ENCODE measurements at places on chromosomes 12 and 14.

GRCh38 chr12:135138-135537, 68.6 kb downstream of the IQSEC3 start:
- no peak for DNase-seq

GRCh38 chr14:98698341-98698740, 573.7 kb downstream of the BCL11B start:
- DNase-seq: no peak

GRCh38 chr12:47349137-47350061, 269.6 kb upstream of the AMIGO2 start:
- DNase-seq: no peak

- DNase-seq: no peak
Measured at GRCh38 chr12:88063375-88063774, 34.2 kb upstream of the C12orf50 start.

- DNase-seq: no peak
Measured at GRCh38 chr12:61037792-61038191, 1222.4 kb upstream of the USP15 start.

GRCh38 chr12:109820816-109821381, 12.3 kb downstream of the TRPV4 start:
- no peak for DNase-seq

GRCh38 chr12:25781232-25781631, 177.2 kb upstream of the RASSF8 start:
- no peak for DNase-seq

GRCh38 chr12:24020397-24021163, 71.1 kb upstream of the SOX5 start:
- no peak for DNase-seq

GRCh38 chr12:2547273-2548044, 247.3 kb upstream of the FKBP4 start:
- DNase-seq: no peak

Measured in AG09319 (cell line).